ENCODE measurements at places on chromosomes 1 and 21.

GRCh38 chr21:29245104-29245643, 53.5 kb upstream of the BACH1 start:
- no peak for DNase-seq

DNA sequence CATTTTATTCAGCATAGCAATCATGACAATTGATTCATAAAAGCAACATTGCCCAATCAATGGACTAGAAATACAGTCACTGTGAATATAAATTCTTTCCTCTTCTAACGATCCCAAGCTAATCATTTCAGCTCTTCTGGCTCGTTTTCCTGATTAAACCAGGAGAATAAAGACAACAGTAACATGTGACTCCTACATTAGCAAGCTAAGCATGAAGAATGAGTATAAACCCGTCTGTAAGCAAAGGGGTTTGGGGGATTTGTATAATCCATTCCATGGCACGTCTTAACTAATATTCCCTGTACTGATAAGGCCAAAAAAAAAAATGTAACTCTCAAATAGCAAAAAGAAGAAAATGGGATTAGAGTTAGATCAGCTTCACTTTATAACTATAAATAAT, 21.6 kb downstream of the IRF2BP2 start:
- no peak for DNase-seq

DNA sequence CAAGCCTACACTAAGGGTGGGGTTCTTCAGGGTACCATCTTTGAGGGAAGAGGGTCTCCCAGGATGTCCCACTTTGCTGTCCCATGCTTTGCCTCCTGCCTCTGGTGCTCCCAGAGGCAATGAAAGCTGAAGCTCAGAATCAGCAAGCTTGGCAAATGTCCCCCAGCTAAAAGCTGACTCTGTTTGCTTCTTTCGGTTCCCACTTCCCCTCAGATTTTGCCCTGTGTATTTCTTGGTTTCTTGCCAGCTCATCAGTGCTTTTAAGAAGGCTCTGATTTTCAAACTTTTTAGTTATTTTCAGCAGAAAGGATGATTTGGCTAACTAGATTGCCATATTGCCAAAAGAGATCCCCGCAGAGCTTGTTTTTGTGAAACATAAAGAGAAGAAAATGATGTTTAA, 33.1 kb upstream of the COG2 start:
- no peak for DNase-seq

DNA sequence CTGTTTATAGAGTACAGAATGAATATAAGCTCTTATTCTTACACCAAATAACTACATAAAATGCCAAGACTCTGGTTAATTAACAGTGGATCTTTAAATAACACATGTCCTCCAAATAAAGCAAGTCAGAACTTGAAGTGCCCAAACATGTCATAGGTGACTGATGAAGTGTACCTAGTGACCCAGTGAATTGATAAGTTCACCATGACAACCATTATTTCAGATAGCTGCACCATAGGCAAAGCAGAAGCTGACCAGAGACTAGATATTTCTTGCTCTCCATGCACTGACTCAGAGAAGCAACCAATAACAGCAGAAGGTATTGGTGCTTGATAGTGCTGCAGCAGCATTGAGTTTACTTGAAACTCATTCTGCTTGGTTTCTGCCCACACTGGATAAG, 192.1 kb downstream of the DUSP10 start:
- DNase-seq = no peak

DNA sequence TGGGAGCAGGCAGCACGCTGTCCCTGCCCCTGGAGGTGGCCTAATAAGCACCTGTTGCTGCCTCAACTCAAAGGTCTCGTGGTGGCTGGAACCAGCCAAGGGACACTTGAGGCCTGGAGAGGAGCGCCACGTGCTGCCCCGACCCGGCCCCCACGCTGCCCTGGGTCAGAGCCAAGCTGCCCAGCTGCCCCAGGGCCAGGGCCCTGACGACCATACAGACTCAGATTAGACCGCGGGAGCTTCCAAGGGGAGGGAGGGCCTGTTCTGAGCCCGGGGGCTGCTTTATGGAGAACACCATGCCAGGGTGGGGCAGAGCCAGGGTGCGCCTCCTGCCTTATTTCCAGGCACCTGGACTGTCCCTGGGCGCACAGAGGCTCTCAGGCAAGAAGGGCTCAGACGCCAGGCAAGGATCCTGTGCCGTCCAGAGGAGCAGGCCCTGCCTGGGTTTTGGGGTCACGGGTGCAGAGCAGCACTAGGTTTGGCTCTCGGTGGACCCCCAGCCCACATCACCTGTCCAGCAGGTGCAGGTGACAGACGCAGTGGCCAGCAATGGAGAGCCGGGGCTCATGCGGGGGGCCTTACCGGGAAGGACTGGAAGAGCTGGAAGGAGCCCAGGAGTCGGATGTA, 18.6 kb downstream of the KRTAP10-1 start:
- DNase-seq = peak; percentile 40

DNA sequence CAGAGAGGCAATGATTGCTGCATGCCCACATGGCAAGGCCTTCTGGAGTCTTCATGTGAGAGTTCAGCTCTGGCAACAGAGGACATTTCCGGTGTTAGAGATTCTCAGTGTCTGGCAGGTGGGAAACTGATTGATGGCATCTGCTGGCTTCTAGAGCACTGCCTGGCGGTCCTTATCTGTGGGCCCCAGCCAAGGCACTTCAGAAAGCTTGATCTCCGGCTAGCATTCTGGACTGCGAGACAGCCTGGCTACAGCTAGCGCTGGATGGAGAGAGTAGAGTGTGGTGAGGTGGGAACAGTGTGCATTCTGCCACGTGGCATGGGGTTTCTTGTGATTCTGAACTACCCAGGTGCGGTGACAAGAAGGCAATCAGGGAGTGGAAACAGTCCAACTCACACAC, 9.4 kb downstream of the ZNF678 start:
- DNase-seq = no peak

DNA sequence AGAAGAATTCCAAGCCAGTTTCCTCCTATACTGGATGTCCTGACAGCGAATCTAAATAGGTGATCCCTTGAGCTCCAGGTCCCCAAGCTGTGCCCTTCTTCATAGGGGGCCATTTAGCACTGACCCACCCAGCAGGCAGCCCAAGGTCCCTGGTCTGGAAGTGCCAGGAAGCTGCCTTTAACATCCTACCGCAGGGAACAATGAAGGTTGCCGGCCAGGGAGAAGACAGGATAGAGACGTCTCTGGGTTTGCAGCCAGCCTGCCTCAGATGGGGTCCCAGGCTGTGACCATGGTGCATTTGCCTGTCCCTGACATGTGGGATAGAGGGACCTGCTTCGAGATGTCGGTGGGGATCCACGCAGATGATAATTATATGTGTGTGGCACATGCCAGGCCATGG, 2.7 kb upstream of the RIPK4 start:
- DNase-seq = no peak

- no peak for DNase-seq
Observed at GRCh38 chr1:63524201-63524600, 876 bp downstream of the EFCAB7 start.

GRCh38 chr1:6497215-6497866, 5.9 kb upstream of the PLEKHG5 start:
- DNase-seq = peak; percentile 64

DNA sequence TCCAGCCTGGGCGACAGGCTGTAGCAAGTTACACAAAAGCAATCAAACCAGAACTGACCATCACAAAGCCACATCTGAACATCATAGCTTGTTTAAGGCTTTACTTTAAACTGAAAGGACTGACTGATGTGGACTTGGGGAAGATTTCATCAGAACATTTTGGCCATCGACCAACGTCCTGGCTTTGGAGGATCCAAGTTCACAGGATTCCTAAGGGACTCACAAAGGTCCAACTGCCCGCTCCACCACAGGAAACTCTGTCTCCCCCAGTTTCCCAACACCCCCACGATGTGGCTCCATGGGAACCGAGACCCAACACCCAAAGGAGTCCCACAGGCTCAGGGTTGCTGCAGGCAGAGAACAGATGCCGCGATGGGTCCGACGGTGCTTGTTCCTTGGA, 9.3 kb downstream of the SSU72 start:
- no peak for DNase-seq

DNA sequence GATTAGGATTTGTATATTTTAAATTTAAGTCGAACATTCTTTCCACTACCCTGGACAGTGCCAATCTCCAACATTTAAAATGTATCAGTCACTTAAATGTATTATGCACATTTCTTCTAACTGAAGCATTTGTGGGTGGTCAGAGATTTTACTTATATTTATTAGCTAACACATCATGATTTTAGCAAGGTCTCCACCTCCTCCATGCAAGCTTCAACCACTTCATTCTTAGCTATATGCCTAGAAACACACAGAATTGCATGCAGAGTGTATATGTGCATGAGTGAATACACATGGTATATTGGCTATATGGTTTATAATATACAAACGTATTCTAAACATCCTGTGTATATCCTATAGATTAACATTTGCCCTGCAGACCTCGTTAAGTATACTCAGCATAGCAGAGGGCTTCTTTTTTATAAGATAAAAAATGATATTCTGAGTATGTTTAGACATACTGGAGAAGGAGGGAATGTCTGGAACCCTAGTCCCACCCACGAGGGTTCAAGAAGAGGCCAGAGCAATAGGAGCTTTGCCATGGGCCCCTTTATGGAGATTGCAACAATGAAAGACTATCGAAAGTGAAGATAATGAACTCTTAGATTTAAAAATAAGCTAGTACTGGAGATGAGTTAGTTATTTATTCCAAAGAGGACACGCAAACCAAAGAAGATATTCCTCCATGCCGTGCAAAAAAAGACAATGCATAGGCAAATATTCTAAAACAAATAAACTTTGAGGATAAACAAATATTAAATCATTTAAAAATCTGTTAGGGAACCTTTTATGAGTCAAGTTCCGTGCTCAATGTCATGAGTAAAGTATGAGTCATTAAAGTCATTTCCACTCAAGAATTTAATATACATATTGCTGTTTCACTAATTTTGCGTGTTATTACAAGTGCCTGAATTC, 480.4 kb downstream of the SIPA1L2 start:
- no peak for DNase-seq

DNA sequence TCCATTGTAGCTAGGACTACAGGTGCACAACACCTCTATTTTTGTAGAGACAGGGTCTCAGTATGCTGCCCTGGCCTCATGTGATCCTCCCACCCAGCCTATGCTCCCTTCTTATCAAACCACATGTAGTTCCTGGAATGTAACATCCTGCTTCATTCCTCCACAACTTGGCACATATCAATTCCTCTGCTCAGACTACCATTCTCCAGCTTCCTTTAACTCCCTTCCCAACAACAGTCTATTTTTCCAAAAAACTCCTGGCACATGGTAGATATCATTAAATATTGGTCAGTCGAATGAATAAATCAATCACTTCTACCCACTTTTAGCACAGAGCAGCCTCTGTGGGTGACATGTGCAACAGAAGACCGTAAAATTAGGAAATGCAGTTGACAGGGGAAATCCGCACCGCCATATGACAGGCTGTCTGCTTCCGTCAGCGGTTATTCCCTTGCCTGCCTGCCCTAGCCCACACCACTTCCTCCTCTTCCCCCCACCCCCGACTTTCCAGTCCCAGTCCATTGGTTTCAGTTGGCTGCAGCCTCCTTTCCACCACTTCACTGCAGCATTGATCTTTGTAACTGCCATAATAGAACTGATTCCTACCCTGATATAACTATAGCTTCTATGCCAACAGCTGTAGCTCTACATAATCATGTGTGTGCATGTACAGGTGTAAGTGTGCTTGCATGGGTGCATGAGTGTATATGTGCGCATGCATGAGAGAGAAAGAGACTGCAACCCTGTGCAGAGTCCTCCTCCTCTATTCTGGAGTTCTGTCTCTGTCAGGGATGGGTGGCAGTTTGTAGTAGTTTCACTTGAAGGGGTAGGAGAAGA, 6.8 kb upstream of the AKR1A1 start:
- no peak for DNase-seq

DNA sequence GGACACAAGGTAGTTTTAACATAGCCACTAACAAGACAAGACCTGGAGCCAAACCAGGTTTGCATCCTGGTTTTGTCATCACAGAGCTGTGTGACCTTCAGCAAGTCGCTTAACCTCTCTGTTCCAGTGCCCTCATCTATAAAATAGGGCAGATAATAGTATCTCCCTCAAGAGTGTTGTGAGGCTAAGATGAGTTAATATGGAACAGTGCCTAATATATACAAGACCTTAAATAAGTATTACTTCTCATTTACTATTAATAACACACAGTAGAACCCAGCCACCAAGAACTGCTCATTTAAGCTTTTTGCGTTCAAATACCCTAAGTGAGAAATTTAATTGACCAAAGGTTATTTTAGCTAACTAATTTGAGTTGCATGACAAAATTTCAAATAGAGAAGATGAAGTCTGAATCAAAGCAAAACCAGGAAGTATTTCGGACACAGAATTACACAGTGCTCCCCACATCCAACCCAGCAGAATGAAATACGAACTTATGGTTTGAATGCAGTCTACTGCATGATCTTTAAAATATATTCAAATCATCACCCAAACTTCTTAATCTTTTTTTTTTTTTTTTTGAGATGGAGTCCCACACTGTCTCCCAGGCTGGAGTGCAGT, 123.9 kb upstream of the KRTAP19-8 start:
- no peak for DNase-seq

GRCh38 chr1:17108360-17108759, 10.9 kb downstream of the PADI2 start:
- DNase-seq = no peak

- DNase-seq = no peak
Observed at GRCh38 chr1:78061825-78062523, 16.2 kb downstream of the GIPC2 start.

DNA sequence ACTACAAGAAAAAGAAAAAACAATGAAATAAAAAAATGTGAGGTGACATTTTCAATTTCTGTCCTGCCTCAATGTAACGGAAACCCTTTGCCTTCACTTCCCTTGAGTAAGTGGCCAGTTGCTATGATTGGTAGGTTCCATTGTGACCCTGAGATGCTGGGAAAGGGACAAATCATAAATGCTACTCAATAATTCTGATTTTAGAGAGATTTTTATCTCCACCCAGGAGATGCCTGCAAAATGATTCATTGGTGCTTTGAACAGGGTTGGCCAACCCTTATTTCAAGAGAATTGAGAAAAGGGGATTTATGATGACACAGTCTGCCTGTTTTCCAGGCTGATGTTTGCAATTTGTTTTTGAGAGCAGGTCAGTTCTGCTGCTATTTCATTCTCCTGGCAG, 22.5 kb downstream of the XCL1 start:
- DNase-seq = no peak

DNA sequence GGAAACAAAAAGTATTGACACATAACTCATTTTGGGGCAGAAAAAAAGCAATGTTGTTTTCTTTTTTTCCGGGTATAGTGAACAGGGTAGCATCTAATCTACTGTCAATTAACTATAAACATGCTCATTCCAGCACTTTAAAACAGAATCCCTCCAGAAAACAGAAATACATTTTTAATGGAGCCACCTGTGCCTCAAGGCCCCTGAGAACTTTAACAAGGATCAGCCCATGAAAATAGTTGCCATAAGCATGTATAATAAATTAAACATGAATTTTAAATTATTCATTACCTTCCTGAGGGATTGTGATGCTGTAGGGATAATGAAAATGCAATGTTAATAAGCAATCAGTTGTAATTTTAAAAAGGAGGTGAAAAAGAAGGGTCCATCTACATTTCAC, 101.4 kb upstream of the IVNS1ABP start:
- DNase-seq = no peak

GRCh38 chr21:37184784-37185593, 82.1 kb downstream of the VPS26C start:
- no peak for DNase-seq

All from RWPE2 (cell line).